NCI-H446 treated with DMSO at 0.1 percent for 48 hours (cell line): ENCODE measurements at places on chromosomes 4 and X.

GRCh38 chrX:103398421-103398864 is 22.1 kb downstream of the BEX3 start:
- DNase-seq: no peak

GRCh38 chr4:15244354-15244753 is 183.5 kb upstream of the C1QTNF7 start:
- peak; percentile 17 for DNase-seq

GRCh38 chr4:180253419-180253818 is 1989.8 kb upstream of the TENM3 start:
- DNase-seq: no peak

GRCh38 chr4:75398501-75398900 is 115.7 kb downstream of the RCHY1 start:
- no peak for DNase-seq

DNA sequence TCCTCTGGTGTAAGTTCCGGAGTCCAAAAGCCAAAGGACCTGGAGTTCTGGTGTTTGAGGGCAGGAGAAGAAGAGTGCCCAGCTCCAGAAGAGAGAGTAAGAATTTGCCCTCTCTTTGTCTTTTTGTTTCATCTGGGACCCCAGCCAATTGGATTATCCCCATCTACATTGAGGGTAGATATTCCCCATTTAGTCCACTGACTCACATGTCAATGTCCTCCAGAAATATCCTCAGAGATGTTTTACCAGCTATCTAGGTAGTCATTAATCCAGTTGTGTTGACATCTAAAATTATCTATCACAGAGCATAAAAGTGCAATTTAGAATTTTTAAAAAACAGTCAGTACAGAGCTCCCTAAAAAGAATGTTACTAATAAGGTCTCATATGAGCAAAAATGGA is 132.9 kb upstream of the TMEM47 start:
- DNase-seq: no peak
